Pons (tissue), 1 donor: ENCODE measurements at places on chromosomes 7 and 10.

GRCh38 chr10:12372846-12373245, 23.5 kb downstream of the CAMK1D start:
- DNase-seq, result no peak

DNA sequence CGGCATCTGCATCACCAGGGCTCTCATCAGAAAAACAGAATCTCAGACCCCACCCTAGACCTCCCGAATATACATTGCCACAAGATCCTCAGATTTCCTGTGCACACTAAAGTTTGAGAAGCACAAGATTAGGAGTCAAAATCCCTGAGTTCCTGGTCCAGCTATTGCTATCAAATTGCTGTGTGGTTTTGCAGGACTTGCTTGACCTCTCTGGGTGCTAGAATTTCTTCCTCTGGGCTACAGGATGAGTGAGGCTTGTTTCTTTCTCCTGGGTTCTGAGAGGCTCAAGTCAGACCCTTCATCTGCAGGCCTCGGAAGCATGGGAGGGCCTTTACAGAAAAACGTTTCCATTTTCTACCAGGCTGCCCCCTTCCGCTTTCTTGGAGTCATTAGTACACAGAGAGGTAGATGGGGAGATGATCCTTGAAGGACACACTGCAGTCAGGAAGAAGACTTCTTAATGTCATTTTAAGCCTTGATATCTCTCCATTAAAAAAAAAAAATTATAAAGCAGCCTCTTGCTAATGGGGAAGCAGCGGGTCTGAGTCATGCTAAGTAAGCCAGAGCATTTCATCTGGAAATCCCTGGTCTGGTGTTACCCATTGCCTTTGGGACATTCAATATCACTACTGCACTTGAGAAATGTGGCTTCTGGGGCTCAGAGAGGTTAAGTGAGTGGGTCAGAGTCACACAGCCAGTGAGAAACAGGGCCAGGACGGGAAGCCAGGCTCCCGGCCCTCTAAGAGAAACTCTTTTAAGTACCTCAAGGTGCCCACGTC, 173.5 kb downstream of the KCNMA1 start:
- DNase-seq, result no peak

DNA sequence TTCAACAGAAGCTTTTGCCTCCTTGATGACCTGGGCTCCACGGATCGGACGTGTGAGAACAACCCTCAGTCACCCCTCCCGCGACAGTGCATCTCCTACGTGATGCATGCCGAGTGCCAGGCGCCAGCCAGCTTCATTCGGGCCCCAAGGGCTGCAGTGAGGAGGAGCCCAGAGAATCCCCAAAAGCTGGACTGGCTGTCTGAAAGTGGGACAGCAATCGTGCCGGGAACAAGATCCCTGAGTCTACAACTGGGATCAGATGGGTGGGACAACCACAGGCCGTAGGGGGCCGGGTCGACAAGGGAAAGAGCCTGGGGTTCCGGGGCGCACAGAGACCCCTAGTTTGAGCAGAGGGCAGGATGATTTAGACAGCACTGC, 27.2 kb downstream of the EBF3 start:
- no peak for DNase-seq

GRCh38 chr10:94627511-94627910, 56.0 kb upstream of the CYP2C18 start:
- no peak for DNase-seq

GRCh38 chr10:30993155-30993554, 38.5 kb downstream of the ZNF438 start:
- DNase-seq, result no peak

DNA sequence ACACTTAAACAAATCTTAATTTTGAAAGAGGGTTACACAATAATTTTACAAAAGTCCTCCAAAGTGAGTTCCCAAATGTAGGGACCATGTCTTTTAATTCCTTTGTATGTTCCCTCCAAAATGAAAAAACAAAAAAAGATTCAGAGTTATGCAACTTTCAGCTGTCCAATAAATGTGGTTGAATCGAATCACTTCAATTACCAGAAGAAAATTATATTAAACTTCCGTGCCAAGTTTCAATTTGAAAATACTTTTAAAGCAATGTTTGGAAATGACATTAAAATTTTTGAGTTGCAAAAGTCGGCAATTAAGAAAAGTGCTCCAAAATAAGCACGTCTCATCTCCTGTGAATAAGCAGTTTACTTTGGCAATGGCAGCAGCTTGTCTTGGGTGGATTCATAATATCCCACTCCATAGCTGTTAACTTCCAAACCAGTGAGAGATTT, 60.3 kb upstream of the C1GALT1 start:
- DNase-seq, result no peak

DNA sequence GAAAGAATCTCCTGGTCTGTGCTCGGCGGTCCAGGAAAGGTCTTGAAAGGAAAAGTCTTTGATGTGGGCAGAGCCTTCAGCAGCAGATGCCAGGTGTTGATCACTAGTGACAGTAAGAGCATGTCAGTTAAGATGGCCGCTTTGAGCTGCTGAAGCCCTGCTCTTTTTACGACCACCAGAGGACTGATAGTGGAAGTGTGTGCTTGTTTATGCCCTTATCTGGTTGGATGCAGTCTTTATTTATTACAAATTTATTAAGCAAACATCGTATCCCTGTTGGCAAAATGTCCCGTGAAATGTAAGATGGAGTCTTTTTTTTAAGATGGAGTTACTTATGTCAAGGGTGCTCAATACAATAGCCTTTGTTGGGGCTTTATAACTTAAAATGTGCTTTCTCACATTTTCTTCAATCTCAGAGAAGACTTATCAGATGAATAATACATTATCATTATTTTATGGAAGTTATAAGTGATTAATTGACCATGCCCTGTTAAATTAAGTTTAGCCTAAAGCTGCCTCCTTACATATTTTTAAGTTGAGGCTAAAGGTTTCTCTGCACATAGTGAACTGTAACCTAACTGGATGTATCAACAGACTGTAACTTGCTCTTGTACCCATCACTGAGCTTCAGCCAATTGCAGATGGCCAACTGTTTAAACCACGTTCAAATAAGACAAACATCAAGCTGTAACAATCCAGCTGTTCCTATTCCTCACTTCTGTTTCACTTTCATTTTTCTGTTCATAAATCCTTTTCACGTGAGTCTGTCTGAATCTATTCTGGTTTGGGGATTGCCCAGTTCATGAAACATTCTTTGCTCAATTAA, 97.4 kb upstream of the PIK3CG start:
- no peak for DNase-seq
